Nucleus accumbens (tissue), 56 donors: ENCODE measurements at places on chromosomes 4 and X.

GRCh38 chrX:40010550-40011321 is 87.0 kb downstream of the BCOR start:
- peak; percentile 2 for DNase-seq

DNA sequence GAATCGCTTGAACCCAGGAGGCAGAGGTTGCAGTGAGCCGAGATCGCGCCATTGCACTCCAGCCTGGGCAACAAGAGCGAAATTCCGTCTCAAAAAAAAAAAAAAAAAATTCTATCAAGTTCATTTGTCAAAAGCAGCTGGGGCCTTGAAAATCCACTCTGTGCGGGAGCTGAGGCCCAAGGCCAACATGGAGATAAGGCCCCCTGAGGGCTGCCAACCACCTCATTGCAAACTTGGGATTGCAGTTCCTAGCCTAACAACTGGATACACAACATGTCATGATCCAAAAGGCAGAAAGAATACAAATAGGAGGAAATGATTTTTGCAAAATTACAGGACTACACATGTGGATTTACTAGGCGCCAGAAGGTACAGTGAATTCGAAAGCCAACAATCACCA is 22.5 kb upstream of the PRDX4 start:
- DNase-seq = no peak

- peak; percentile 1 for DNase-seq
These were observed 819.2 kb downstream of the PCDH18 start for GRCh38 chr4:136713140-136713539.

DNA sequence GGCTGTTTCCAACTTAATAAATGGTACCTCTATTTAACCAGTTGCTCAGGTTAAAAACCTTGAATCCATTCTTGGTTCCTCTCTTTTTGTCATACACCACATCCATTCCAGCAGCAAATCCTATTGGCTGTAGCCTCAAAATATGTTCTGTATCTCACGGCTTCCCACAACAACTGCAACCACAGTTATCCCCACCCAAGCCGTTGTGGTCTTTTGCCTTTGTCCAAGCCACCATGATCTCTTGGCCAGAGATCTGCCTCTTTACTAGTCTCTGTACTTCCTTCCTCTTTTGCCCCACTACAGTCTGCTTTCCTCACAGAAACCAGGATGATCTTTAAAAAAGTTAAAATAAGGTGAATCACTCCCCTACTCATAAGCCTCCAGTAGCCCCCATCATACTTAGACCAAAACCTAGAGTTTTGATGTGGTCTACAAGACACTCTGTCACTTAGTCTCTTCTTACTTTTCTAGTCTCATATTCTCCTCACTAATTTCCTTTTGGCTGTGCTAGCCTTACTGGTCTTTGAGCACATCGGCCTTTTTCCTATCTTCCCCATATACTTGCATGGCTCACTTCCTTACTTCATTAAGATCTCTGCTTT is 10.3 kb downstream of the MAOA start:
- no peak for DNase-seq

- peak; percentile 9 for DNase-seq
These were observed 588.3 kb upstream of the DIPK2B start for GRCh38 chrX:45788941-45789348.

GRCh38 chrX:18871161-18871890 is 112.6 kb downstream of the PHKA2 start:
- no peak for DNase-seq

DNA sequence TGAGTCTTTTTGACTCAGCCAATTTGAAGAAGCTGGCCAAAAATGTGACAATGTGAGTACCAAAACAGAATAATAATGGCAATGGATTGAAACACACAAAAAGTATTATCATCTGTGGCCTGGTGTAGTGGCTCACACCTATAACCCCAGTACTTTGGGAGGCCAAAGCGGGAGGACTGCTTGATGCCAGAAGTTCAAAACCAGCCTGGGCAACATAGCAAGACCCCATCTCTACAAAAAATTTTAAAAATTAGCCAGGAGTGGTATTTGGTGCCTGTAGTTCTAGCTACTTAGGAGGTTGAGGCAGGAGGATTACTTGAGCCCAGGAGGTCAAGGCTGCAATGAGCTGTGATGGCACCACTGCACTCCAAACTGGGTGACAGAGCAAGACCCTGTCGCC is 41.5 kb downstream of the PLK4 start:
- DNase-seq = no peak

DNA sequence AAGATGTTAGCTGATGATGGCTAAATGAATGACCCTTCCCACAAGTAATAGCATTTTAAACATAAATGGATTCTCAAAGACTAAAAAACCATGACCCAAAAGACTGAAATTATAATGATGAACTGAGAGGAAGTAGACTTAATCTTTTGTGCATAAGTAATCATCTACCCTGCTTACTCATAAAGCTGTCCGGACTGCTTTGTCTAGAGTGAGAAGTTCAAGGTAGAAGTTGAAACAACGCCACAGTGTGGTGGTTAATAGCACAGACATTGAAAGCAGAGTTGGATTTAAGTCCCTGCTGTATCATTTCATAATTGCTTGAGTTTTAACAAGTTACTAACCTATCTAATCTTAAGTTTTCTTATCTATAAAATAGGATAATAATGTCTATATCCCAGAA is 346.6 kb downstream of the CENPC start:
- DNase-seq = no peak
